Stimulated activated CD8-positive, alpha-beta memory T cell treated with anti-CD3 and anti-CD28 coated beads, Interleukin-4, amount 100 ng/mL, for 1 hour (primary cell): ENCODE measurements at places on chromosomes 6 and 20.

GRCh38 chr6:27897580-27898206 lies 14.5 kb downstream of the OR2B2 start:
- no peak for DNase-seq

- DNase-seq: no peak
These were observed 22.2 kb downstream of the C20orf203 start for GRCh38 chr20:32651537-32651936.

DNA sequence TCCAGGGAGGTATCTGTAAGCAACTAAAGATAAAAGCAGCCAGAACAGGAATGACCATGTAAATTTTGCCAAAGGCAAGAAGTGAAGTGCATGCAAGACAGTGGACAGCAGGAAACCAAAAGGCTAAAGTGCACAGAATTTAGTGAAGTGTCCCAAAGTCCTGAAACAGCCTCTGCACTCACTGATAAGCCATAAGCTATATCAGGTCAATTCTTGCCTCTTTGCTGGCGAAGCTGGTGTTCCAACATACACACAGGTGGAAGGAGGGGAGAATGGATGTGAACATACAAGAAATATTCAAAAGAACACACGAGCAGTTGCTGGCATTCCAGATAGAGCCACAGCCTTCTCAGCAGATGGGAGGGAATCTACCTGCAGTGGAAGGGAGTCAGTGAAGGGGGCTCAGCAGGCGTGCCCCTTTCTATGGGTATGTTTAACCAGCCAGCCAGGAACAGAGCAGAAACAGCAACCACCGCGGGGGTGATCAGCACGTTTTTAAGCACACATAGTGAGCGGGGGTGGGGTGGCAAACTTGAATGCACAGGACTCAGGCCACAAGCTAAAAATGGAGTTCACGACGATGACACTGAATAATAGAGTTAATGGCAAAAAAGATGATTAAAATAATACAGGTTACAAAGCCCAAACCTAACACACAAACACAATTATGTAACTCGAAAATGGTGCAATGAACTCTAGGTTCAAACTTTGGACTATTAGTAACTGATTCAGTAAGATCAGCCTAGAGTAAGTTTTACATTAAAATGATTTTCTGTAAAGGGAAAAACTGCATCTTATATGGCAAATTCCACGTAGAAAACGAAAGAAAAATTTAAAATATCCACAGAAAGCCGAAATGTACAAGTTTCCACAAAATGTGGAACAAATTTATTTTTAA lies 1.2 kb downstream of the ECI2 start:
- DNase-seq: no peak

DNA sequence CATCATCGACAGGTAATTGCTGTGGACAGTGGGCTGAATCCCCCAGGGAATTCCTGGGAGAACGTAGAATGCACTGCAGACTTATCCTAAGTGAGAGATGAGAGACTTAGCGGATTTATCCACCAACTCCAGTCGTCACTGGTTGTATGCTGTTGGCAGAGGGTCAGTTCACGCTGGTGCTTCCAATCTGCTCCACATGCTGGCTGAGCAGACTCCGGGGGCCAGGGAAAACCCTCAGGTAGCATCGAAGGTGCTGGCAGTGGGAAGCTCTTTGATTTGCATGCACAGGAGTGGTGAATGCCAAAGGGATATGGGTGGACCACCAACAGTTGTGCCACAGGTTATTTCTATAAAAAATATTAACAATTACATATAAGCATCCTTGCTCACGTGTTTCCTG lies 20.2 kb downstream of the TTLL9 start:
- DNase-seq: no peak

GRCh38 chr6:169269180-169270076 lies 15.8 kb upstream of the THBS2 start:
- no peak for DNase-seq

DNA sequence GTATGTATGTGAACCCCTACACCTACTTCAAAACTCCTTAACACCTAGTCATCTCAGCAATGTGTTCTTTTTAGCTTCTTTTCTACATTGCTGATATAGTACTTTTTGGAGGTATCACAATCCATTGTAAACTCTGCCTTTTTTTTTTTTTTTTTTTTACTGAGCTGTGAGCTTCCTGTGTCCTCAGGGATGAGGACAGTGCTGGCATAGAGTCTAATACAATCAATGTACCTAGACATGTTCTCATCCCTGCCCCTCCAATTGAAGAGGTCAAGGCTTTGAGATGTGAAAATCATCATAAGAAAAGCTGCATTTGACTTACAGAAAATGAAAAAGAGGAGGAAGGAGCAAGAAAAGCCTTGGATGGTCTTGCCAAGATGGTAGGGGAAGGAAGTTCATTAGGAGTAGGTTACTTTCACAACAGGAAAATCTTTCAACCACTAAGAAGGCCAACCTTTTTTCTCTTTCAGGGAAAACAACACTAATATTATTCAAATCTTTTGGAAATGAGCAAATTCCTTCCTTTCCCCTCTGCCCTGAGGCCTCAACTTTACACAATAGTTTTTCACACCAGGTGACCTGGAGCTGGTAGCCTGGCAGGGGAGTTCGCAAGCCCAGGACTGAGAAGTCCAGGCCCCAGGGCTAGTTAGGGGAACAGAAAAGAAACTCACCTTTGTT lies 2.8 kb upstream of the JARID2 start:
- DNase-seq: no peak
